CD4-positive, alpha-beta T cell treated with Interferon gamma for 1 hour (primary cell): ENCODE measurements at places on chromosomes 11 and 22.

- DNase-seq, result peak; percentile 23
These were observed 61.4 kb upstream of the ASPHD2 start for GRCh38 chr22:26367402-26368245.

GRCh38 chr11:88402784-88403183 is 65.2 kb upstream of the CTSC start:
- DNase-seq, result no peak

GRCh38 chr11:125426818-125427528 is 69.1 kb downstream of the FEZ1 start:
- no peak for DNase-seq

DNA sequence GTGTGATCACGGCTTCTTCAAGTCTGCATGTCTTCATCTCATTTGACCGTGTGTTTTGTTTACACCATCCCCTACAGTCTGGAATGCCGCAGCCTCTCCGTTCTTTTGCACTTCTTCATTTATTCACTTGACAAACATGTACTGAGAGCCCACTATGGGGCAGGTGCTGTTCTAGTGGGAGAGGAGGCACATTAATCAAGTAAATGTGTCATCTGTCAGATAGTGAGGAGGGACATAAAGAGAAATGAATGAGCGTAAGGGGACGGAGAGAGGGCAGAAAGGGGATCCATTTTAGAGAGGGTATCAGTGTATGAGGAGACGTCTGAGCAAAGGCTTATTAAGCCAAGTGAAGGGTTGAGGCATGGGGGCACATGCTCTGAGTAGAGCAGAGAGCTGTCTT is 54.0 kb upstream of the CECR2 start:
- DNase-seq, result no peak

- DNase-seq, result no peak
These were observed 83.5 kb downstream of the CTTN start for GRCh38 chr11:70481625-70482528.

- DNase-seq, result no peak
These were observed 81.1 kb downstream of the MORC2 start for GRCh38 chr22:30887453-30887852.

DNA sequence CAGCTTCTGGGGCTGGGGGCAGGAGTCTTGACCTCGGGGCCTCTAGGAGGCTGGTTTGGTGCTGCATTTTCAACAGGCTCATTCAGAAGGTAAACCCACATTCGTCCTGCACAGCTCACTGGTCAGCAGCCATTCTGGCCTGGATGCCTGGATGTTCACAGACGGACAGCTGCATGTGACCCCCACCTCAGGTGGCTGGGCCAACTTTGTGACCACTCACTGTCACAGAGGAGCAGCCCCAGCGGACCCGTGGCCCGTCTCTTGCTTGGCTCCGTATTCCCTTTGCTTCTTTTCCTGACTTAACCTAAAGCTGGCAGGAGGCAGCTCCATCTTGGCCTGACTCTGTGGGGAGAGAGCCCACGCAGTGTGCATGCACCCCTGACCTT is 8.2 kb downstream of the DGCR8 start:
- DNase-seq, result no peak

DNA sequence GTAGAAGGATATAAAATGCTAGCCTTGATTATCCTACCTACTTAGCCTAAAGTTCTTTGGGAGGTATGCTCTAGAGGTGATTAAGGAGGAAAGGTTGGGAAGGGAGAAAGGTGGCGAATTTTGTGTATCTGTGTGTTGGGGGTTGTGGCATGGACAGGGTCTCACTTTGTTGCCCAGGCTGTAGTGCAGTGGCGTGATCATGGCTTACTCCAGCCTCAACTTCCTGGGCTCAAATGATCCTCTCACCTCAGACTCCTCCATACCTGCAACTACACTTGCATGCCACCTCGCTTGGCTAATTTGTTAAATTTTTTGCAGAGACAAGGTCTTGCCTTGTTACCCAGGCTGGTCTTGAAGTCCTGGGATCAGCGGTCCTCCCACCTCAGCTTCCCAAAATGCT is 1094.8 kb downstream of the DLG2 start:
- DNase-seq, result no peak

GRCh38 chr22:26446808-26447515 is 17.9 kb downstream of the ASPHD2 start:
- no peak for DNase-seq

- no peak for DNase-seq
These were observed 5.8 kb upstream of the RCOR2 start for GRCh38 chr11:63922673-63923192.

GRCh38 chr11:67628710-67629385 is 889 bp downstream of the NUDT8 start:
- no peak for DNase-seq

DNA sequence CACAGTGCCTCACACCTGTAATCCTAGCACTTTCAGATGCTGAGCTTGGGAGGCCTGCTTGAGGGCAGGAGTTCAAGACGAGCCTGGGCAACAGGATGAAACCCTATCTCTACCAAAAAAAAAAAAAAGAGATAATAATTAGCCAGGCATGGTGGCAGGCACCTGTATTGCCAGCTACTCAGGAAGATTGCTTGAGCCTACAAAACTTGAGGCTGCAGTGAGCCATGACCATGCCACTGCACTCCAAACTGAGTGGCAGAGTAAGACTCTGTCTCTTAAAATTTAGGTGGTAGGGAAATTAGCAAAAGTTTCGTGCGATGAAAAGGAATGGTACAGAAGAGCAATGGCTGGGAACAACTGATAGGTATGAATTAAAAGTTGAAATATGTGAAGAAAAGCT is 18.0 kb downstream of the ST13 start:
- DNase-seq, result no peak

GRCh38 chr11:121671283-121672168 is 218.8 kb upstream of the SORL1-AS1 start:
- no peak for DNase-seq

DNA sequence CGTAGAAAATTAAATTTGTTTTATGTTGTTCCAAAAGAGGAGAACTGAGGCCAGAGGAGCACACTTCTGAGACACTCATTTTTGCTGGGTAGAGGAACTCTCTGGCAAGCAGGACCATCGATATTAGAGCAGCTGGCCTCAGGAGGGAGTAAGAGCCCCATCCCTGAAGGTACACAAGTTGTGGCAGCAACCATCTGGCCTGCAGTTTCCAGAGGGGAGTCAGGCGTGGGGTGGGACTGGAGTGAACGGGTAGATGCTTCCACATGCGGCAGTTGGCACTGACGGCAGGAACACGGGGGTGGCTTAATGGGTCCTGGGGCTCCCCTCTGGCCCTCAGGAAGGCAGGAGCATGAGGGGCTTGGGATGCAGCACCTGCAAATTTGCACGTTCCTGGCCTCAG is 13.2 kb upstream of the SSTR3 start:
- DNase-seq, result no peak
